ENCODE measurements at places on chromosomes 3 and 15.

DNA sequence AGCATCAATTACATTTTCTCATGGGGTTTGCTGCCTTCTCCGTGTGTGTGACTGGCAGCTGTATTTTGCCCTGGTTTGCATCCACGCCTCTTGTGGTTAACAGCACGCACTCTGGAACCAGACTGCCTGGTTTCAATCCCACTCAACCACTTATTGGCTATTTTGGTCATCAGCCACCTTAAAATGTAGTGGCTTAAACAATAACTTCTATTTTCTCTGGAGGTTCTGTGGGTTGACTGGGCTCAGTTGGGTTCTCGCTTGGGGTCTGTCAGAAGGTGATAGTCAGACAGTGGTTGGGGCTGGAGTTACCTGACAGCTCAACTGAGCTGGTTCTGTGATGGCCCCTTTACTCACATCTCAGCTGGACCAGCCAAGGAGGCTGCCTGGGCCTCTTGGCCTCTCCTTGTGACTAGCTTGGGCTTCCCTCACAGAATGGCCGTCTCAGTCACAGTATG, 36.8 kb downstream of the EHD4 start:
- DNase-seq = no peak

- DNase-seq = no peak
Measured at GRCh38 chr3:137642831-137643230, 121.3 kb upstream of the SOX14 start.

DNA sequence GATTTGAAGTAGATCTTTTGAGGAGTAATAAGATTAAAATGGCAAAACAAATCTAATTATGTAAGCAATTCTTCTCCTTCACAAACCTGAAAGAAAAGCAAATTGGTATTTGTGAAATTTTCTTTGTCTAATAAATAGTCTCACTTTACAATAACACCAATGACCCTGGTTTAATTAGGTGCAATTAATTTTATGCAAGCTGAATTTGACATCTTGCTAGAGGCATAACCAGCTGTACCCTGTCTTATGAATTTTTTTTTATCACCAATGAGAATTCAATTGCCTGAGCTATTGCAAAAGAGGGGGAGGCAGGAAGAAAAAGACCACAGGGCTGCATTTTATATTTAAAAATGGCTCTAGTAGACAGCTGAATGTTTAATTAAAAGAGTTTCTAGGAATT, 113.5 kb upstream of the IL12A start:
- DNase-seq = no peak

DNA sequence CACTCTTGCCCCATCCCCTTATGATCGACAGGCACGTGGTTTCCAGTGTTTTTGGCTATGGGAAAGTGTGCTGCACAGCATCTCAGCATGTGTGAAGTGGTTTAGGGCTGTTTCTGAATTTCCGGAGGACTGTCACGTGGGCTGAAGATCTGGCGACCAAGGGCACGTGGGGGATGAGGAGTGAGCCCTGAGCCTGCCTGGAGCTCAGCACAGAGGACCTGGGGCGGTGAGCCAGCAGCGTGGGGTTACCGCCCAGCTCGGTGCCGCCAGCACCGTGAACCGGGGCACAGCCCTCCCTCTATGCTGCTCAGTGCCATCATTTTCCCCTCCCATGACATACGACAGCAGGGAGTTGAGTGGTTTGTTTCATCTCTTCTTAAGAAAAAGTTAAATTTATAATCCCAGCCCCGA, 150.2 kb downstream of the DNAJB8 start:
- peak; percentile 64 for DNase-seq

DNA sequence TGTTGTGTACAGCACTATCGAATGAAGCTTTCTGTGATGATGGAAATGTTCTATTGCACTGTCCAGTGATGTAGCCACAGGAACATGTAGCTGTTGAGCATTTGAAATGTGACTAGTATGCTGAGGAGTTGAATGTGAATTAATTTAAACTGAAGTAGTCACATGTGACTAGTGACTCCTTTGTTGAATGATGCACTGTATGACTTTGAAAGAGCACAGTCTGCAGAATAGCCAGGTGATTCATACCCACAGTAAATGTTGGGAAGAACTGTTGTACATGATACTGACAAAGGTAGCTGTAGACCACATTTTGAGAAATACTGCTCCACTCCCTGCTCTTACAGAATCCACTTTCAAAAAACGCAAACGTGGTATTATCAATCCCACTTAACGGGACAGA, 34.0 kb upstream of the ACTL6A start:
- DNase-seq = no peak

- DNase-seq = no peak
Measured at GRCh38 chr15:64813075-64813474, 12.4 kb downstream of the PIF1 start.

DNA sequence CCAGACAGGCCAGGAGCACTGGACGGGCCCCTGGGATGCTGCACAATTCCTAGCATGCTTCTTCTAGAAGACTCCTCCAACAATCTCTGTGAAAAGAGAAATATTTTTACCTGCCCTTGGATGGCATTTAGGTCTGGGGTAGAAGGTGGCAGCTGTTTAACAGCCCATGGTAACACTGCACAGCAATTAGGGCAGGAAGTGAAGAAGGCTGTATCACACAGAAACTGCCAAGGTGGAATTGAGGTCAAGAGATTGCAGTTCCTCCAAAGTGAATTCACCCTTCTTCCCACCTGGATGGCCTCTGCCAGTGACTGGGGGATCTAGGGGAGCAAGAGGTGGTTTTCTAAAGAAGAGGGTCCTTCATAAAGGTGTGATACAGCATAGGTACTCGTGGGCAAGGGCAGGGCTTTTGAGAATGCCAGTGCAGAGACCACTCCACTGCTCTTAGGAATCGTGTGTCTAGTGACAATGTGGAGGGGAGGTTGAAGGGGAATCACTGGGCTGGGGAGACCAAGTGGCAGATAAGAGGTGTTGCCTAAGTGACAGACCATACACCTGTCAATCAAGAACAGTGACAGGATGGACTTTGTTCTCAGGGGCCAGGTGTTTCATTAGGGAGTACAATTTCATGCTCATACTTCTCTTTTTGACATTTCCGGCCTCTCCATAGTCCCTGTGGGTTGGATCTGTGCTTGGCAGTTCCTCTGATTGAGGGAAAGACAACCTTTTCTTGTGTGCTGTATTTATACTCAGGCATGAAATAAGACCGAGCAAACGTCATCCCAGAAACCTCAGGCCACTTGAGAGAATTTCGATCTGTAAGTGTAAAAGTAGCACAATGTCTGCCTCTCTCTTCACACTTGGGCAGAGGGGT, 83.5 kb upstream of the BCL6 start:
- DNase-seq = no peak

DNA sequence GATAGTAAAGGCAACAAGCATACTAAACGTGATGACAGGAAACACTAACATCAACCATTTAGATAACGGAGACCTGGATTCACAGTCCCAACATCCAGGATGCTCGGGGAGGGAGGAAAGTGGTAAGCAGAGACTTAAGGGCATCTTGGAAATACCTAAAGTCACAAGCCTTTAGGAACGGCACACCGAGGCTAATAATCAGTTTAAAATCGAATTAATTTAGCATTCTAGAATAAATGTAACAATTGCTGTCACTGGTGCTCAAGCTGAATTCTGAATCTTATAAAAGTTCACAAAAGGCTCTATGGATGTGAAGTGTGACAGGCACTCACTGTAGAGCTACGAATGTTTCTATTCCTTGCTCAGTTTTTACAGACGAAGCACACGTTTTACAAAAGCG, 1.3 kb downstream of the CD47 start:
- DNase-seq = no peak

DNA sequence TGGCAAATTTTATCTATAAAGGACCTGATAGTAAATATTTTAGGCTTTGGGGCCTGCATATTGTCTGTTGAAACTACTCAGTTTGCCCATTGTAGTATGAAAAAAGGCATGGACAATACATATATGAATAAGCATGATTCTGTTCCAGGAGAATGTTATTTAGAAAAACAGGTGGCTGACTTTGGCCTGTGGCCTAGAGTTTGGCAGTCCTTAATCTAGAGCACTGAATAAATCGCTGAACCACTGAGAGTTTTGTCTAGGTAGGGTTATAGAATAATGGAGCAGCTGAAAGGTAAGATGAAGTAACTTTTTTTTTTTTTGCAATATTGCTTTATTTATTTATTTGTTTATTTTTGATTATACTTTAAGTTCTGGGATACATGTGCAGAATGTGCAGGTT, 75.0 kb downstream of the LRRC49 start:
- DNase-seq = no peak

DNA sequence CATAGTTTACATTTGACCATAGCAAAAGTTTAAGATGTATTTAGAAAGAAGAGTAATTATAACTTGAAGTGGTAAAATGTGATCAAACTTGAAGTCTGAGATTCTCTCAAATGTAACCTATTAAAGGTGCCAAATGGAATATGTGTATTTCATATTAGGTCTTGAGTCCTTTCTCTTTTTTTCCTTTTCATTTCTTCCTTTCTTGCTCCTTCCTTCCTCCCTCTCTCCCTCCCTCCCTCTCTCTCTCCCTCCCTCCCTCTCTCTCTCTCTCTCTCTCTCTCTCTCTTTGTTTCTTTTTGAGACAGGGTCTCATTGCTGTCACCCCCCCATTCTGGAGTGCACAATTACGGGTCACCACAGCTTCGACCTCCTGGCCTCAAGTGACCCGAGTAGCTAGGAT, 47.7 kb downstream of the MAP2K5 start:
- no peak for DNase-seq

DNA sequence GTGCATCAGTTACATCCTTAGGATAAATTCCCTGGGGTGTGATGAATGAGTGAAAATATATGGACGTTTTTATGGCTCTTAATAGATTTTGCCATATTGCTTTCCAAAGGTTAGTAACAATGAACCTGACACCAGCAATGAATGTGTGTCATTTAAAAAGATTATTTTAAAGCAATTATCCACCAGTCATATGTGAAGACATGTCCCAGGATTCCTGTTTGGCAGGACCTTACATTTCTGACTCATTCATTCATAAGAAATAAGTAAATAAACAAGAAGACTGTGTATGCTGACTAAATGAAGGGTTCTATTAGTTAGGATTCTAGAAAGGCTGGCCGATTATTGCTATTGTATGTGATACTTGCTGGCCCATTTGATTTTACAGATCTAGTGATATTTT, 201.5 kb downstream of the SOX2 start:
- DNase-seq = no peak

- no peak for DNase-seq
Measured at GRCh38 chr15:51623386-51623938, 891 bp upstream of the DMXL2 start.

GRCh38 chr3:5219216-5219615, 31.7 kb downstream of the EDEM1 start:
- no peak for DNase-seq

DNA sequence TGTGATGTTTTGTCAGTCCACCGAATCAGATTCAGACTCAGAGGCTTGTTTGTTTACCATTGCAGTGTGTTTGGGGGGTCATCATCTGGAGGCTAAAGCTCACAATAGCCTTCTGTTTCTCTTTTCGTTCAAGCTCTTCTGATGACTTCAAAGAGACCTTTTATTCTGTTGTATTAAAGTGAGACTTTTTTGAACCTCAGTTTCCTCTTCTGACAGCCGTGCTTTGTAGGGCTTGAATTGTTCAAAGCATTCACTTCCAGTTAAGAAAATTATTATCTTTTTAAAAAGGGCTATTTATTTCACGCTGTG, 1.3 kb downstream of the PXK start:
- no peak for DNase-seq

DNA sequence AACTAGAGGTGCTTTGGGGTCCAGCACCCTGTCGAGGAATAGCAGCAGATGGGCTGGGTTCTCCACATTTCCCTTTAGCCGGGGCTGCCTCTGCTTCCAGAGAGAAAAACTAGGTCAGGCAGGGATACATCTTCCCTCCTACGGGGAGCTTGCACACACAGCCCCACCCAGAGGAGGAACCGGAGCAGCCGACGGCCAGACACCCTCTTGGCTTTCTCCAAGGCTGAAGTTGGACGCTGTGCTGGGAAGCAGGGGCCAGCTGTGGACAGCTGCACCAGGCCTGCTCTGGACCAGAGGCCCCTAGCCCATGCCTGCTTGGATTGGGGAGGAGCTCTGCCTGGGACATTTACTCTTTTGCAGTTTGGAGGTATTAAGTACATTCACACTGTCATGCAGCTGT, 44.7 kb upstream of the NR2C2 start:
- peak; percentile 84 for DNase-seq

DNA sequence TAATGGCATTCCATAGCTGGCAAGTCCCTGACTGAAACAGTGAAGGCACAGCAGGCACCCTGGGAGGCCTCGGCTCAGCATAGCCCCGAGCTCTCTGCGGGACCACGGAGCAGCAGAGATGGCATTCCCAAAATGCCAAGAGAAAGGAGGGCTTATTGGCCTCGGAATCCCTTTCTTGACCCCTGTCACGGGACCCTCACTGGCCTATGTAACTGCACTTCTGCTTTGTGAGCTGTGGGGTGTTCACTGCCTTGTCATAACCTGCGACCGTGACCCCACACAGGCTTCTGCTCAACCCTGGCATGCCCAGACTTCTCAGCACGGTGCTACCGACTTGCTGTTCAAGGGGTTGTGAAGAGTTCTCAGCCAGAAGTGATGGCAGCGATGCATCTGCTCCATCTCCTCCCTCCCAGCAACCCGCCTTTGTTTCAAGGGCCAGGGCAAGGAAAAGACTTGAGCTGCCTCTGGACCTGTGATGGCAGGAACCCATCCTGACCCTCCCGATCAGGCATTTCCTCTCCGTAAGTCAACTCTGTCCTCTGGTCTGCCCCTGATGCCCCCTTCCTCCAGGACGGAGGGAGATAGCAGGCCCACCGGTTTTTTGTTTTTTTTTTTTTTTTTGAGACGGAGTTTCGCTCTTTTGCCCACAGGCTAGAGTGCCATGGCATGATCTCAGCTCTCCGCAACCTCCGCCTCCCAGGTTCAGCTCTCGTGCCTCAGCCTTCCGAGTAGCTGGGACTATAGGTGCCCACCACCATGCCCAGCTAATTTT, 30.5 kb downstream of the EHD4 start:
- no peak for DNase-seq

DNA sequence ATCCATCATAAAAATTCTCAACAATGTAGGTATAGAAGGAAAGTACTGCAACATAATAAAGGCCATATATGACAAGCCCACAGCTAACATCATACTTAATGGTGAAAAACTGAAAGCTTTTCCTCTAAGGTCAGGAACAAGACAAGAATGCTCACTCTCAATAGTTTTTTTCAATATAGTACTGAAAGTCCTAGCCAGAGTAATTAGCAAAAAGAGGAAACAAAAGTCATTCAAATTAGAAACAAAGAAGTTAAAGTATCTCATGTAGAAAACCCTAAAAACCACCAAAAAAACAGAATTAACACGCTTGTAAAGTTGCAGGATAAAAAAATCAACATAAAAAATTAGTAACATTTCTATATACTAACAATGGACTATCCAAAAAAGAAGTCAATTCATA, 61.8 kb downstream of the MYH15 start:
- DNase-seq = no peak

- no peak for DNase-seq
Measured at GRCh38 chr3:4355401-4356219, 52.4 kb downstream of the SETMAR start.
